ENCODE measurements at places on chromosomes 6 and 20.
A peak's percentile ranks its signal among the peaks of the same experiment; 100 is the strongest.

DNA sequence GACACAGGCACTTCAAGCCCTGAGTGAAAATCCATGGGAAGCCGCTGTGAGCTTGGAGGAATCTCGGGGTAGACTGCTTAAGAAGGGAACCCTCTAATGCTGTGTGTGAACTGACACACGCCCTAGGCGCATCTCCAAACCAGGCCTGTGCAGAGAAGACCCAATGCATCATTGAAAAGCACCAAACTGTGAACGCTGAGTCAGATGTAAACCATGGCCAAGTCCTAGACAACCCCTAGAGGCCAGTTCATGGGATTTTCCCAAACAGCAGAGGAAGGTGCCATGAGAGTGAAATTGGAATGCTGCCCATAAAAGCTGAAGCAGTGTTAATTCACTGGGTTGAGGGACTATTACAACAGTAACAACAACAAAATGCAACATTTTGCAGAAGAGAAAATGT is 296.5 kb downstream of the SMOC2 start:
- DNase-seq, result peak; percentile 44

GRCh38 chr6:8969747-8970146 is 534.4 kb upstream of the SLC35B3 start:
- DNase-seq, result no peak

GRCh38 chr6:84687431-84687830 is 77.0 kb downstream of the TBX18 start:
- DNase-seq, result peak; percentile 51

- DNase-seq, result no peak
These were observed 2.2 kb downstream of the SULF2 start for GRCh38 chr20:47782920-47783552.

- DNase-seq, result no peak
These were observed 31.8 kb upstream of the NT5E start for GRCh38 chr6:85418059-85418458.

GRCh38 chr6:89146718-89147700 is 1.2 kb downstream of the PM20D2 start:
- DNase-seq, result peak; percentile 46

GRCh38 chr6:142845624-142846458 is 99.1 kb downstream of the HIVEP2 start:
- peak; percentile 94 for DNase-seq

- DNase-seq, result peak; percentile 60
These were observed 16.8 kb upstream of the BNIP5 start for GRCh38 chr6:36353411-36353915.

- no peak for DNase-seq
These were observed 18.6 kb upstream of the SPO11 start for GRCh38 chr20:57310821-57311514.

DNA sequence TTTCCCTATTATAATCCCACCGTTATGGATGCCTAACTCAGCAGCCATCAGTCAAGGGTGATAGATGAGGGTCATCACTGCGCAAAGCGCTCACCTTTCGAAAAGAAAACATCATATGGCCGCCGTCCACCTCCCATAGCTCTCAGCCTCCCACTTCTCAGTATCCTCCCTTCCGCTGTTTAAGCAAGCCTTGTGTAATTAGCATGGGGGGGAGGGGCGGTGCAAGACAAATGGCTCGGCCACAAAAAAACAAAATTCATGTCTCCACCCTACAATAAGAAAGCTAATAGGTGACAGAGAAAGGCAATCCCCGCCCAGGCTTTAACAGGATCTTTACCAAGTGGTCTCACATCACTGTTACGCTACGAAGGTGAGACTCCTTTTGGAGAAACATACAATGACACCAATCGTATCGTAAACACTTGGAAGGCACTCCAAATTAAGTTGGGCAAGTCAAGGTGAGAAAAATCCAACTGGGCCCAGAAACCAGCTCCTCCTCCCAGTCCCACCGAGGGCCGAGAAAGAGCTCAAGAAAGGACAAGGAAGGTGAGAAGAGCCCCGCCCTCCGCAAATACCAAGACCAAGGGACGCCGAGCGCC is 645 bp downstream of the DDX39B start:
- peak; percentile 76 for DNase-seq

- DNase-seq, result no peak
These were observed 627.4 kb downstream of the CDH26 start for GRCh38 chr20:60585651-60586050.

- peak; percentile 69 for DNase-seq
These were observed at the start of gene GMPR for GRCh38 chr6:16238057-16238962. TSS of gene GMPR (plus strand) at chr6:16238587. CDS start at chr6:16238694, 107 bp downstream.

DNA sequence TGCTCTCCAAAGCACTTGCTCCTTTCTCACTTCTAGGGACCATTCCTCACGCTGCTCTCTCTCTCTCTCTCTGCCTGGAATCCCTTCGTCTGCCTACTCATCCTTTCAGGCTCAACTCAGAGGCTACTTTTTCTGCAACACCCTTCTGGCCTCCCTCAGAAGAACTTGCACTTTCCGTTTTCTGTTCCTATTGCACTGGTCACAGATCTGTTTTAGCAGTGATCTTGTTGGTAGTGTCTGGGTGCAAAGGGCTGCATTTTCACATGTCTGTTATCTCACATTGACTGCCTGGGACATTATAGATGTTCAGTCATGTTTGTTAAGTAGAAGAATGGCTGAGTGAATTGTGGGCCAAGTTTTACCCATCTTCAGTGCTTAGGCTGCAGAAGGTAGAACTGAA is 63.5 kb downstream of the RIN2 start:
- DNase-seq, result no peak

DNA sequence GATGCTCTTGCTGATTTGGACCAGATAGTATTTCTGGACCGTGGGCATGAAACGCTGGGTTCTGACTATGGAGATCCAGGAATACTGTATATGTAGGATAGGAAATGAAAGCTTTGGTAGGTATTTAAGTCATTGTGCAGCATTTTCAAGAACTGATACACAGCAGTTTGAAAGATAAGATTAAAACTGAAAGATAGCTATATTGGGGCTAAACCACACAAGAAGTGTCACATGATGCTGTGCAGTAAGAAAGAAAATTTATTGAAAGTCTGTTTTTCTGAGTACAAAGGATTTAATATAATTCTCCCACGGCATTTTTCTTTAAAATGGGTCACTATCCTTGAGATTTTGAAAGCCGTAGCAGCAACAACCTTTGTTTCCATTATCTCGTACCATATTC is 305 bp downstream of the IL17A start:
- DNase-seq, result no peak

GRCh38 chr6:32170294-32170693 is 5.6 kb downstream of the AGPAT1 start:
- DNase-seq, result no peak

DNA sequence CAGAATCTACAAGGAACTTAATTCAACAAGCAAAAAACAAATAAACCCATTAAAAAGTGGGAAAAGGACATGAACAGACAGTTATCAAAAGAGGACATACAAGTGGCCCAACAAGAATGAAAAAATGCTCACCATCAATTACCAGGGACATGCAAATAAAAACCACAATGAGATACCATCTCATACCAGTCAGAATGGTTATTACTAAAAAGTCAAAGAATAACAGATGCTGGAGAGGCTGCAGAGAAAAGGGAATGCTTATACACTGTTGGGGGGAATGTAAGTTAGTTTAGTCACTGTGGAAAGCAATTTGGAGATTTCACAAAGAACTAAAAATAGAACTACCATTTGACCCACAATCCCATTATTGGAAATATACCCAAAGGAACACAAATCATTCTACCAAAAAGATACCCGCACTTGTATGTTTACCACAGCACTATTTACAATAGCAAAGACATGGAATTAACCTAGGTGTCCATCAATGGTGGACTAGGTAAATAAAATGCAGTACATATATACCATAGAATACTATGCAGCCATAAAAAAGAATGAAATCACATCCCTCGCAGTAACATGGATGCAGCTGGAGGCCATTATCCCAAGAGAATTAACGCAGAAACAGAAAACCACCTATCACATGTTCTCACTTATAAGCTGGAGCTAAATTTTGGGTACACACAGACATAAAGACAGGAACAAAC is 48.4 kb downstream of the RNGTT start:
- no peak for DNase-seq

GRCh38 chr20:32681175-32682084 is 7.7 kb upstream of the C20orf203 start:
- peak; percentile 25 for DNase-seq

DNA sequence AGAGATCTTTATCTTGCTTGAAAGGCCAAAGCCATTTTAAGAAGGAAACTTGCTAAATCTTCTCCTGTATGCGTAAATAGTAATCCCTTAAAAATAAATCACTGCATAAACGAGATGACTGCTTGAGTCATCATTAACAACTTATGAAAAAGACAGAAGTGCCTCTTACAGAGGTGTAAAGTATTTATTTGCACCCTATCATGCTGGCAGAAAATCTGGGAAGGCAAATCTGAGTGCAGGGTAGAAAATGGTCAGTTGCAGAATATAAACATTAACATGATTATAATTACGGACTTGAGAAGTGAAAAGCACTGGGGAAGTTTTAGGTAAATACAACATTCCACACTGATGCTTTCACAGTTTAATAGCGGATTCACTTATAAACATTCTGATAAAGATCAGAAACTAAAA is 67.5 kb upstream of the FBXO30 start:
- DNase-seq, result no peak

- no peak for DNase-seq
These were observed 1022.2 kb upstream of the GJE1 start for GRCh38 chr6:141110481-141110880.

- no peak for DNase-seq
These were observed 8.5 kb upstream of the DNMT3B start for GRCh38 chr20:32753731-32754130.

- DNase-seq, result no peak
These were observed 516.0 kb downstream of the LMBRD1 start for GRCh38 chr6:69280858-69281257.

- peak; percentile 30 for DNase-seq
These were observed 176.2 kb upstream of the PRND start for GRCh38 chr20:4545526-4545925.

DNA sequence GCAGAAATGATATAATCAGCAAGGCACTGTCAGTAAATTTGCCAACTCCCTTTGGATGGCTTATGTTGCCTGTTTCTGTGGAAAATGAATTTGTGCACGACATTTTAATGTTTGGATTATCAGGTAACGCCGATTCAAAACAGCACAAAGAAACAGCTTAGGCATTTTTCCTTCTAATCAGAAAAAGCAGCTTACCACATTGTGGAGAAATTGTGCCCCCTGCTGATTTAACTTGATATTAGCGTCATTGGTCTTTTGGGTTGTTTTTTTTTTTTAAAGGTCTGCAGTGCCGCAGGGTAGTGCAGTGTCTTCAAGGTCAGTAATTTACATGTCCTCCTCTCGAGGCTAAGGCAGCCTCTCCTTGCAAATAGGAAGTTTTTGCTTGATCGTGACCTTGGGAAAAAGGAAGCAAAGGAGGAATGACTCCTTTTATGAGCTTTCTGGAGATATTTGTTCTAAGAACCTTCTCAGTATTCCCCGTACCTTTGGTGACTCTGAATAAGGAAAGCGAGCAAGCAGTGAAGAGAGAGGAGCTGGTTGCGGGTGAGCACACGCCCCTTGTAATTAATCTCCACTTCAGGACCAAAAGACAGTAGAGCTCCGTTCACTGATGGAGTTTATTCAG is 79.1 kb downstream of the ELOVL4 start:
- DNase-seq, result peak; percentile 81

- peak; percentile 82 for DNase-seq
These were observed 240.9 kb downstream of the PHACTR1 start for GRCh38 chr6:12957321-12958051.

DNA sequence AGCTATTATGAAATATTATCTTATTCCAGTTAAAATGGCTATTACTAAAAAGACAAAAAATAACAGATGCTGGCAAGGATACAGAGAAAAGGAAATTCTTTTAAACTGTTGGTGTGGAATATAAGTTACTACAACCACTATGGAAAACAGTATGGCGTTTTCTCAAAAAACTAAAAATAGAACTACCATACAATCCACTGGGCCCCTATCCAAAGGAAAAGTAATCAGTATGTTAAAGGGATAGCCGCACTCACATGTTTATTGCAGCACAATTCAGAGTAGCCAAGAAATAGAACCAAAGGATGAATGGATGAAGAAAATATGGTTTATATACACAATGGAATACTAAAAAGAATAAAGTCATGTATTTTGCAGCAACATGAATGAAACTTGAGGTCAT is 303.8 kb upstream of the ECI2 start:
- peak; percentile 24 for DNase-seq

GRCh38 chr6:31826793-31827285 is 699 bp upstream of the HSPA1B start:
- peak; percentile 53 for DNase-seq

GRCh38 chr6:23910420-23910819 is 215.6 kb upstream of the NRSN1 start:
- DNase-seq, result no peak

GRCh38 chr6:17790489-17790888 is 83.8 kb upstream of the NUP153 start:
- DNase-seq, result peak; percentile 14

- DNase-seq, result no peak
These were observed 45.6 kb upstream of the SMLR1 start for GRCh38 chr6:130781557-130781956.

DNA sequence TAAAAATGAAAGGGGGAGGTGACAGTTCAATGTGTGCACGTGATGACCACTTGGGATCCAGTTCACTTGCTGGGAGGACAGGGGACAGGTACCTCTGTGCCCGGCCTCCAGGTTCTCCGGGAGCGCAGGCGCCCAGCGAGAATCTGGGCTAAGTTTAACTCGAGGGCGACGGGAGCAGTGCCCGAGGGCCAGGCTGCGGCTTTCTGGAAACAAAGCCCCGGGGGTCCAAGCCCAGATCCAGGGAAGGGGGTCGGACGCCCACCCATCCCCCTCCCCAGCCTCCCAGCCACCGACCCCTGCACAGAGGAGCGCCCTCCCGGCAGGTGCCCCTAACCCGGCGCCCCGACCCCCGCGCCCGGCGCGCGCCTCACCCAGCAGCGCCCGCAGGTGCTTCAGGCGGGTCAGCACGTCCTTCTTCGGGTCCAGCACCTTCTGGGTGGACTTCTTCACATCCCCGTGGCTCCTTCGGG is 405 bp downstream of the RALGAPA2 start:
- DNase-seq, result no peak

DNA sequence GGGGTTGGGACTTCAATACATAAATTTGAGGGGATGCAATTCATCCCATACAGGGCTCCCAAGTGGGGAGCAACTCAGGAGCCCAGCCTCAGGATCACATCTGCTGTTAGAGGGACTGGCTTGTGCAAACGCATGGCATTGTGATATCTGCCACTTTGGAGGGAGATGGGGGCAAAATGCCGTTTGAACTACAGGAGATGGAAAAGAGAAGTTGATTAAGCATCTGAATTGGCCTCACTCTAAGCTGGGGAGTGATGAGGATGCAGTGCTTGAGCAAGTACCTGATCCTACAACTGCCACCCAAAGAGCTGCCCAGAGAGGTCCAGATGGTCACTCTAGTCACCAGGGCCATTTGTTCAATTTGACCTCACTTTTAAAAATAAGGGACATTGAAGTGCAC is 2.0 kb downstream of the LY86 start:
- DNase-seq, result no peak

GRCh38 chr6:139801571-139802321 is 427.3 kb upstream of the CITED2 start:
- DNase-seq, result peak; percentile 52
